ENCODE measurements at places on chromosomes 5 and 9.

DNA sequence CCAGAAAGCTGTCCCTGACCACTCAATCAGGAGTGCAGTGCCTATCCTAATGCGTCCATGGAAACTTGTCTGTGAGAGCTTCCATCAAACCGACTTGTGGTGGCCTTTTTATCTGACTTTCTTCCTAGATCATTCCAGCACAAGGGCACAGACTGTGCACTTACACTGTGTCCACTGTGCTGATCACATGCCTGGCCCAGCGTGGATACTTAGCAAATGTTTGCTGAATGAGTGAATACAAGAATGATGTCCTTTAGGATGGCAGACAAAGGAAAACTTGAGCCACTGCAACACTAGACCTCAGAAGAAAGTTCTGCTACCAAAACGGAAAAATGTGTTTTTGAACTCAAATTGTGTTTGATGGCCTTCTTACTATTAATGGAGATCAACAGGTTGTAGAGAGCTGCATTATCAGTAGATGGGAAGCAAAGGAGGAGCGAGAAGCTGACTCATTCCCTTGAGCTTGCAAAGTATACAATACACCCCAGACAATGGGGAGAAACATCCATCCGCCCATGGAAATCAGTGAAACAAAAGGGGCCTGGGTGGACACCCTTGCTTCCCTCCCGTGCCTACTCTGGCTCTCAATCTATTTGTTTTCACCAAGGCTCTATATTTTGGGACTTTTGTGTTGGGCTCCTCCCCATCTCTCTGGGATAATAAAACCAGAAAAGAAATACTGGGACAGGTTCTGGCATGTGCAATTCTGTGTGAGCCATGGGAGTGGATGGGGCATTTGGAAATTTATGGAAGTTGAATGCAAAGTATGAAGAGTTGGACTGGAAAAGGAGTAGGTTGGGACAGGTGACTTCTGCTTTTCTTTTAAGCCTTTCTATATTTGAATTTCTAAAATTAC, 76.2 kb upstream of the ZFAND5 start:
- DNase-seq = no peak

- peak; percentile 27 for DNase-seq
These were observed 21.4 kb upstream of the FLT4 start for GRCh38 chr5:180670586-180671359.

DNA sequence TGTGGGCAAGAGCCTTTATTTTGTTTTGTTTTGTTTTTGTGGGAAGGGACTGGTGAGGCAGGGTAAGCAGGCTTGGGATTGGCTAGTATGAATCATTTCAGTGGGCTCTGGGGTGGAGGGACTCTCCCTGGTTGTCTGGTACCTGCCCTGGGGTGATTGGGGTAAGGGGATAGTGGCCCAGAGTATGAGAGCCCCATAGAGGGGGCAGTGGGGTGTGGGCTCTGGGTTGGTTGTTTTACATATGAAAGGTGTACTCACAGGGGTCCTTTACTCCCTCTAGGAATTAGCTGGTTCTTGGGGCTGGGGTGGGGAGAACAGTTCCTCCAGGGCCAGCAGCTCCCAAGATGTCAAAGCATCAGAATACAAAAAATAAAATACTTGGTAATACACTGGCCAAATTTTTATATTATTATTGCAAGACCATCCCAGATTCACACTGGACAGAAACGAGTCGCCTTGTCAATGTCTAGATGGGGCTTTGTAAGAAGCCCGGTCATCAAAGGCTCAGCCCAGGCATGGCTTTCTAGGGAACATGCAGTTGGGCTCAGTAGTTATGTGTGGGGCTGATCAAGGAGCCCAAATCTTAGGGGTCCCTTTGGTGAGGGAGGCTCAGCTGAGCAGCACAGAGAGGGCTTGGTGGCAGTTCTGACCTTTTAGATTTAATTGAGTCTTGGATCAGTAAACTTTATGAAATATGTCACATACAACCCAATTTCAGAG, 190.5 kb downstream of the NXNL2 start:
- DNase-seq = no peak

- no peak for DNase-seq
These were observed 147.2 kb downstream of the IZUMO3 start for GRCh38 chr9:24398466-24398865.

DNA sequence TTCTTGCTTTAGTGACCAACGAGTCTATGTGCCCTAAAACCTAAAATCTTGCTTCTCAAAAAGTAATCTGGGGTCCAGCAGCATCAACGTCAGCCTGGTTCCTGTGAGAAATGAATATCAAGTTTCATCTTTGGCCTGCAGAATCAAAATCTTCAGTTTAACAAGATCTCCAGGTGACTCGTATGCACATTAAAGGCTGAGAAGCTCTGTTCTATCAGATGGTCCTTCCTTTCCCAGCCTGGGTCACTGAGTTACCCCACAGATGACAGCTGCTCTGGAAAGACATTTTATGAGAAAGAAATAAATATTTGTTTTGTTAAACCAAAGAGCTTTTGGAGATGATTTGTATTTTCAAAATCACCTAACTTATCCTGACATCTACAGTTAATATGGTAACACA, 75.8 kb downstream of the ADAMTSL1 start:
- no peak for DNase-seq

- DNase-seq = no peak
These were observed 3.3 kb downstream of the HOMER1 start for GRCh38 chr5:79510638-79511037.

- no peak for DNase-seq
These were observed 311.6 kb downstream of the MSX2 start for GRCh38 chr5:175035882-175036533.

DNA sequence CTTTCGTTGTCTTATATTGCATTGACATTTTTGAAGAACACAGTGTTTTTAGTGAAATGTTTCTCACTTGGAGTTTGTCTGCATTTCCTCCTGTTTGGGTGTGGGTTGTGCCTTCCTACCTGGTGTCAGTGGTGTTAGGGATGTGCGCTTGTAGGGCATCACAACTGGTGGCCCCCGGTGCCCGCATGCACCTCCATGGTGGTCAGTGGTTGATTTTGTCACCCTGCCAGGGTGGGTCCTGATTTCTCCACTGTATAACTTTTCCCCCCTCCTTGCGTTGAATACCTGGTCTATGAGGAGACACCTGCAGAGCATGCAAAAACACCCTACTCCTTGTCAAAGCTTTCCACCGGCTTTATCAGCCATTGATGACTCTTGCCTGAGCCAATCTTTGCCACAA, 132.9 kb downstream of the BARX1 start:
- DNase-seq = no peak

DNA sequence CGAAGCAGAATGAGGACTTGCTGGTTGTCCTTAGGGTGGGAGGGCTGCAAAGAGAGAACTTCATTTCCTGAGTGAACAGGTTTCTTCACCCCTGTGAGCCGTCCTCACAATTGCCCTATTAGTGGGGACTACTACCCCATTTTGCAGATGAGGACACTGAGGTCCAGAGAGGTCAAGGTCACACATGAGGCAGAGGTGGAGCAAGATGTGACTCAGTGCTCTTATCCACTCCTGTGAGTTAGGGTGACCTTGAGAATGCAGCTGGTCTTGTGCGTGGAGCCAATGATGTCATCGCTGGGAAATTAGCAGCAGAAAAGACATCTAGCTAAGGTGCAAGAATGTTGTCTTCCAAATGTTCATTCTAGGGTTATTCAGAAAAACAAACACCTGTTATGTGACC, 26.9 kb downstream of the GPRIN1 start:
- DNase-seq = no peak

GRCh38 chr5:75509956-75510355, 1.5 kb downstream of the CERT1 start:
- DNase-seq = no peak

DNA sequence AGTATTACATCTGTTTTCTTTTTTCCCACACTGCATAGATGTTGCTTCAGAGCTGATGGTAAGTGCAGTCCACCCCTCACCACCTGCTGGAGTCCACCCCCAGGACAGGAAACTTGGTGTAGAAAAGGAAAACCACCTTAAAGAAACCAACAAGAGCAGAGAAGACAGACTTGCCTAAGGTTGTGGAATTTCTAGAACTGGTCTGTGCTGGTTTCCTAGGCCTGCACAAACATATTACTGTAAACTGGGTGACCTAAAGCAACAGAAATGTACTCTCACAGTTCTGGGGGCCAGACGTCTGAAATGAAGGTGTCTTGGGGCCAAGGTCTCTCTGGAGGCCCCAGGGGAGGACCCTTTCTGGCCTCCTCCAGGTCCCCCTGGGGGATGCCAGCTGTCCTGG, 293.4 kb upstream of the IRX1 start:
- no peak for DNase-seq

- no peak for DNase-seq
These were observed 125.1 kb downstream of the SUSD1 start for GRCh38 chr9:112049811-112050516.

- DNase-seq = no peak
These were observed 25.3 kb downstream of the GGTA1 start for GRCh38 chr9:121474231-121474947.

DNA sequence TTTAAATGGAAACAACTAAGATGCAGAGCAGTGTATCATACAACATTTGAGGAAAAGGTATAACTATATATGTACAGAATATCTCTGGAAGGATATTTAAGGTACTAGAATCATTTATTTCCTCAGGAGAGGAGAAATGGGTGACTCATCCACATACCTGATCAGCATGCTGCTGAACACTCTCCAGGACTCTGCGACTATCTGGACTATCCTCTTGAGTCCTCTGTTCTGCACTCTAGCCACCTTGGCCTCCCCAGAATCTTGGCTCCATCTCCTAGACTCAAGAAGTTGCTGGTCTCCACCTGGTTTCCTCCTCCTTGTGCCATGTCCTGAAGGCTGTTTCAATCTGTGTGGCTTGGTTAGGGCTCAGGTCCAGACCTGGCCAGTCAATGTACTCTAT, 8.8 kb upstream of the PRDM6 start:
- DNase-seq = no peak

DNA sequence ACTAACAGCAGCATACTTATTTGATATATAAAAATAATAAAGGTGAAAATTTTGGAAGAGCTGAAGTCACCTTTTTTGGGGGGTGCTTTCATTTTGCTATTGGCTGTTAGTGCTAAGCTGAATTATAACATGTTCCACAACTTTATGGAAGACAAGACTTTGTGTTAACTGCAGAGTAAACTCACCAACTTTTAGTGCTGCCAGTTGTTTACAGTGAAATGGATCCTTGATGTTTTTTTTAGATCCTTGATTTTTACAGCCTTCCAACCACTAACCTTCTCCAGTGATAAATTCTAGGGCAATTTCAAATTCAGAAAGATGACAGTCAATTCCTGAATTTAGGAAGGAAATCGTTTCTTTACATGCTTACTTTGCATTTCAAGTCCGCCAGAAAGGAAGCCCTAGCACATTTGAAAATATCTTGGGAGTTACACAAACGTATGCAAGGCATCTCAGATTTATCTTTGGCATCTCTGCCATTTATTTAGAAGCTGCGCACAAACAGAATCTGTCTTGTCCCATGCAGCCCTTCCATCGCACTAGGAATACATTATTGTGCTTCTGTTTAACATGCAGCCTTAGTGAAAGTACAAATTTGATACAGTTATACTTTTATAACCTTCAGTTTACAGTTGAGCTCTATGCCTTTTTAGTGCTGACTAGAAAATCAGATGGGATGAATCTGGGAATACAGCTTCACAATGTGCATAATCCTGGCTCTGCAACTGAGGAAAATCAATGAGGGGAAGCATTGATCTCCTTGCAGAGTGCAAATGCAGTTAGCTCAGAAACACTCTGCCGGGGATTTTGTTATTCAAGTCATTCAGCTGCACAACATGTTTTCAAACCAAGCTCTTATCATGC, 142.4 kb upstream of the ZNF608 start:
- DNase-seq = no peak

GRCh38 chr5:150062216-150062922, 24.0 kb downstream of the CSF1R start:
- DNase-seq = no peak

GRCh38 chr9:136982232-136983051, at the start of gene LCNL1:
Gene LCNL1, plus strand, starts transcription at chr9:136982993. Its CDS starts 594 bp downstream, at chr9:136983587.
- no peak for DNase-seq

DNA sequence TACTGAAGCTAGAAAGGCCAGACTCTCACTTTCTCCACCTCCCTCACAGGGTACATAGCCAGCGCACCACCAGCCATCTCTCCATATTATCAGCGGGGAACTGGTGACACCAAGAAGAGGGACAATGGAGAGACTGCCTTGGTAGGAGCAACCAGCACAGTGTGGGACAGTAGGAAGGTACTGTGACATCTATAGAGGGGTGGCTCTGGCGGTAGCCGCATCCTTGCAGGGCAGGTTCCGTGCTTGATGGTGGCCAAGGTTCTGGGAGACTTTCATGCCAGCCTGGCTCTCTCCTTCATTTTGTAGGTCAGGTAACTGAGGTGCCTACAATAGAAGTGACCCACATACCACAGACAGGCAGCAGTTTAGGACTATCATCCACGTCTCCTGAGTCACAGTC, 65.5 kb upstream of the SMIM23 start:
- DNase-seq = no peak

- no peak for DNase-seq
These were observed 349.9 kb downstream of the EFNA5 start for GRCh38 chr5:107320846-107321245.

DNA sequence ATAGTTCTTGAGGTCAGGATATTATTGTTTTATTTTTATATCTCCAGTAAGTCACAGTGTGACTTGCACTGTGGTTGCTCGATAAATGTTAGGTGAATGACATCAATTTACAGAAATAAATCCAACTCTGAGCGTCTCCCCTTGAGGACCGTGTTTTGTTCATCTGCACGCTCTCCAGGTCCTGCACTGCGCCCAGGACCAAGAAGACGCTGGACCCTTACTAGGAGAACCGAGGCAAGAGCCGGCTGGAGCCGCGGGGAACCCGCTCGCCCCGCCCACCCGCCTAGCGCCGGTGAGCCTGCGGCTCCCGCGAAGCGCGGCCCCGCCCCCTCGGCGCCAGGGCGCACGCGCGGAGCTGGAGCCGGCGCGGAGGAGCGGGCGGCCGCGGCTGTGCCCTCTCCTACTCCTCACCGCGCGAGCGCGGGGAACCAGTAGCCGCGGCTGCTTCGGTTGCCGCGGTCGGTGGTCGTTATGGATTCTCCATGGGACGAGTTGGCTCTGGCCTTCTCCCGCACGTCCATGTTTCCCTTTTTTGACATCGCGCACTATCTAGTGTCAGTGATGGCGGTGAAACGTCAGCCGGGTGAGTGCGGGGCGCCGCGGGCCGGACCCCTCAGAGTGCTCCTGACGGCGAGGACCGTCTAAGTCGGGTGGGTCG, at the start of gene TMEM38B:
TMEM38B (plus strand) TSS at position 352 of the 658 bp plus-strand sequence; CDS start at position 472, 120 bp downstream.
- peak; percentile 50 for DNase-seq

GRCh38 chr9:28951945-28952344, 1378.7 kb upstream of the C9orf72 start:
- DNase-seq = no peak

- DNase-seq = no peak
These were observed 18.8 kb downstream of the HTR4 start for GRCh38 chr5:148635321-148636083.

- DNase-seq = no peak
These were observed 198.3 kb downstream of the PLK2 start for GRCh38 chr5:58261605-58262004.

GRCh38 chr5:38899936-38900335, 54.1 kb downstream of the OSMR start:
- DNase-seq = no peak

- no peak for DNase-seq
These were observed 16.4 kb upstream of the GALNT10 start for GRCh38 chr5:154174091-154174490.

- DNase-seq = no peak
These were observed 108.1 kb downstream of the LHFPL2 start for GRCh38 chr5:78540335-78541085.
